Fibroblast of the conjunctiva (primary cell): ENCODE measurements at places on chromosomes 3 and 15.

- DNase-seq: no peak
These were observed 1296.3 kb upstream of the CADM2 start for GRCh38 chr3:83662381-83662960.

DNA sequence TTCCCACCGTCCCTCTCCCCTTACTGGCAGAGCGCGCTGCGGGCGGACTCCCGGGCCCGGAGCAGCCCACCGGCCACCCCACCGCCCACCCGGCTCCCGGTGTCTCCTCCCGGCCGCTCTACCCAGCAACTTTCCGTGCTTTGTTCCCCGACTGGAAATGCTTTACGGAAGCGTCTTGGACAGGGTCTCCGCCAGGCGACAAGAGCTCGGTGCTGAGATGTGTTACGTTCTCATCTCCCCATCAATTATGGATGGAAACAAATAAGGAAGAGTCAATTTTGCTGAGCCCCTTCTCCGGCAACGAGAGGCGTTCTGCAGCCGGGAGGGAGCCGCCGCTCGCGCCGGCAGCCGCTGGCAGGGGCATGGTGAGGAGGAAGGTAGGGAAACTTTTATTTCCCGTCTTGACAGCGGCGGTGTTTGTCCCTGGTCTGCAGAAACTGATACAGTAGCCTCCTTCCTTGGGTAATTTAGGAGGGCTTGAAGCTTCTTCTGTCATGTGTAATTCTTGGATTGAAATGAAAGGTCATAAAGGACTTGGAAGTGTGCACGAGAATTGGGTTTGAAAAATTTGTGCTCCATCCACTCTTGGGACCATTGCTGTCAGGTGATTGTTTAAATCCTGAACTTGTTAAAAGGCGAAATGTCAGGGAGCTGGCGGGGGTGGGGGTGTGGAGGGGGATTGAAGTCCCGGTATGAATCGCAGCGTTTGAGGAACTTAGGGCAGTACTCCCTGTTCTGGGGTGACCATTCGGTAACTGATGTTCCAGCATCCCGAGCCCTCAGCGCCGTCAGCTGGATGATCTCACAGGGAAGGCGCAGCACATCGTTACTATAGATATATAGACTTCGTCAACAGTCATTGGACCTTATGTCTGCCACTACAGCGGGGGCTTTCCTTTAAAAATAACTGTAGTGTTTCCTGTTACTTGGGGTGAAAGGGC is 1.5 kb downstream of the SEMA6D start:
- DNase-seq: peak; percentile 21

DNA sequence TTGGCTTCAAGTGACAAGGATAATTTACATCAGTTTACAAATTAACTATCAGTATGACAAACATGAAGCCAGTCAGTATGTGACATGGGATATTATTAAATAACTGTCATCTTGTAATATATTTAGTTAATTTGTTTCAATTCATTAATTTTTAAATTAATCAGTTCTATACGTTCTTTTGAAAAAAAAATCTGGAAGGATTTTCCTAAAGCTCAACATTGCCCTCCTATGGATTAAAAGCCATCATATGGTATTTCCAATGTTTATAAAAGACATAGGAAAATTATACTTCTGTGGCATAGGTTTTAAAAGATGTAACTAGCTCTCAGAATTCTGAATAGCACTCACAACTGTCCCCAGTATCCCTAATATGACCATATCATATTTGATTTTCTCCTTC is 134.4 kb downstream of the PLOD2 start:
- no peak for DNase-seq

GRCh38 chr3:112560307-112560706 is 1.5 kb downstream of the ATG3 start:
- DNase-seq: no peak

- no peak for DNase-seq
These were observed 19.3 kb downstream of the CPOX start for GRCh38 chr3:98574132-98574531.

- DNase-seq: no peak
These were observed 20.4 kb upstream of the PARL start for GRCh38 chr3:183904833-183905780.

GRCh38 chr15:70266412-70267121 is 168.8 kb upstream of the TLE3 start:
- no peak for DNase-seq

DNA sequence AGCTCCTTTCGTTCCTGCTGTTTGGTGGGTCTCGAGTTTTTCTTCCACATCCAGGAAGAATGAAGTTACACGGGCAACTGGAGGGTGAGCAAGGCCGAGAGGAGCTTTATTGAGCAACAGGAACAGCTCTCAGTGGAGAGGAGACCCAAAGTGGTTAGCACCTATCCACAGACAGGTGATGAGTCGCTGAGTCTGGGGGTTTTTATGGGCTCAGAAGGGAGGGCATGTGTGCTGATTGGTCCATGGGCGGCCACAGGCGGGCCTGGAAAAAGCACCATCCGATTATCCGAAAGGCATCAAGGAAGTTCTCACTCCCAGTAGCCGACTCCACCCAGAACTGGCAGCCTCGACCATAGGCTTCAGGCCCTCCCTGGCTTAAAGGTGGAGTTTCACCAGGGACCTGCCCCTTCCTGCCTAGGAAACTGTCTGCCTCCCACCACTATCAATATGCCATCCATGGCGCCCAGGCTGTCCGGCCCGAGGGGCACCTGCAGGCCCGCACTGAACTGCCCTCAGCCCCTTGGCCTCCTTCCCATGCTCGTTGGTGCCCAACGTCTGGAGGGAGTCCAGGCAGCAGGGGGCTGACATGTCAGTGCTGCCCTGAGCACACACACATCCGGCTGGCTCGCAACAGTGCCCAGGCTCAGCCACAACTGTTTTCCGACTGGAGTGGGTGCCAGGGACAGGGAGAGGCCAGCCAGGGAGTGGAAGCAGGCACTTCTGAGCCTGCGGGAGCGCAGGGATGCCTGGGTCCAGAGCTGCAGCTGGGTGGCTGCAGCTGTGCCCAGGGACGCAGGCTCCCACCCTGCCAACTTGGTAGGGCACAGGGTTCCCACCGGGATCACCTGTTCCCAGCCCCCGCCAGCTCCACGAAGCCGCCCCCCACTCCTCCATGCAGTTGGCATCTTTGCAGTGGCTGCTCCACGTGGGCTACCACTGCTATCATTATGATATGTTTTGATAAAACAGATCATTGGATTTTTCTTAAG is 170.2 kb downstream of the FNDC3B start:
- DNase-seq: no peak

DNA sequence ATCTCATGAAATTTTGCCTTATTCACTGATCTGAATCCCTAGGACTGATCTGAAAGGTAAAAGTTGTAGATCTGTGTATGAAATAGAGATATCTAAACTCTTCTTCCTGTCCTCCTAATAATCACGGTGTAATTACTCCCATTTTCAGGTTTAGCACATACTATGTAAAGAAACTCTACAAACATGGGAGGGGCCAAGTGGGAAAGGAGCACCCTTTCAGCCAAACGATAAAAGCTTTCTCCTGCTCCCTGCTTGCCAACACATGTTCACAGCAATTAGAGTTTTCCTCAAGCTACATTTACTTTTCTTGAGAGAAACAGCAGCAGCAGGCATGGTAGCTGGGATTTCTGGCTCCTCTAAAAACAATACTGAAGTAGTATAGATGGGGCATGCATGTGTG is 71.6 kb downstream of the CHAC1 start:
- no peak for DNase-seq

DNA sequence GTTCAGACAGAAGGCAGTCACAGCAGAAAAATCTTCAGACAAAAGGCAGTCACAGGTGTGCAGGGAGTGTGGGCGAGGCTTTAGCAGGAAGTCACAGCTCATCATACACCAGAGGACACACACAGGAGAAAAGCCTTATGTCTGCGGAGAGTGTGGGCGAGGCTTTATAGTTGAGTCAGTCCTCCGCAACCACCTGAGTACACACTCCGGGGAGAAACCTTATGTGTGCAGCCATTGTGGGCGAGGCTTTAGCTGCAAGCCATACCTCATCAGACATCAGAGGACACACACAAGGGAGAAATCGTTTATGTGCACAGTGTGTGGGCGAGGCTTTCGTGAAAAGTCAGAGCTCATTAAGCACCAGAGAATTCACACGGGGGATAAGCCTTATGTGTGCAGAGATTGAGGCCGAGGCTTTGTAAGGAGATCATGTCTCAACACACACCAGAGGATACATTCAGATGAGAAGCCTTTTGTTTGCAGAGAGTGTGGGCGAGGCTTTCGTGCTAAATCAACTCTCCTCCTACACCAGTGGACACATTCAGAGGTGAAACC is 27.6 kb downstream of the ZNF589 start:
- no peak for DNase-seq

- peak; percentile 30 for DNase-seq
These were observed 47.0 kb upstream of the PPIB start for GRCh38 chr15:64209680-64210334.

- DNase-seq: no peak
These were observed 7.8 kb upstream of the FAM174B start for GRCh38 chr15:92663250-92663951.

GRCh38 chr3:120642368-120642948 is 39.6 kb downstream of the HGD start:
- no peak for DNase-seq

DNA sequence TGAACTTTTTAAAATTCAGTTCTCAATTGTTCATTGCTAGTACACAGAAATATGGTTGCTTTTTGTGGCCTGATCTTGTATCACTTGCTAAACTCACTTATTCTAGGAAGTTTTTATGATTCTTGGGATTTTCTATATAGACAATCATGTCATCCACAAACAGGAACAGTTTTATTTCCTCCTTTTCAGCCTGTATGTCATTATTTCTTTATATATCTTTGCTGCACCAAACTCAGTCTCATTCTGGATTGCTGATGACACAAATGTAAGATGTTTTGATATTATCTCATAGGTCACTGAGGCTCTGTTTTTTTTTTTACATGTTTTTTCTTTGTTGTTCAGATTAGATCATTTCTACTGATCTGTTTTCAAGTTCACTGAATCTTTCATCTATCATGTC is 71.7 kb downstream of the TTBK2 start:
- no peak for DNase-seq

DNA sequence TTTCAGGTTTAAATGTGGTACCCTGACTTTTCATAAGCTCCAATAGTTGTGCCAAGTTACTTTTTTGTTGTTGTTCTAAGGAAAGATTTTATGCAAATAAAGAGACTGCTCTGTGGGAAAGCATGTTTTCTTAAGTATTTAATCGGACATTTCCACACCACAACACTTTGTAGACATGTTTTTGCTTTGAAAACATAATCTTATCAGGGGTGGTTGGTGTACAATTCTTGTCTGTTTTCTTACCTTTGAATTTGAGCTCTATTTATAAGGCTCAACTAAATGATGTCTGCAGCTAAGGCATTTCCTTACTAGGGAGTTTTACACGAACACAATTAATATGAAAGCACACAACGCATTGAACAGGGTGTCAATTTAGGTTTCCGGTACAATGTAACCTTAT is 81.5 kb upstream of the CDIN1 start:
- DNase-seq: no peak

GRCh38 chr3:85678713-85679112 is 719.9 kb downstream of the CADM2 start:
- DNase-seq: no peak

GRCh38 chr3:160553827-160554226 is 11.5 kb downstream of the KPNA4 start:
- DNase-seq: no peak

DNA sequence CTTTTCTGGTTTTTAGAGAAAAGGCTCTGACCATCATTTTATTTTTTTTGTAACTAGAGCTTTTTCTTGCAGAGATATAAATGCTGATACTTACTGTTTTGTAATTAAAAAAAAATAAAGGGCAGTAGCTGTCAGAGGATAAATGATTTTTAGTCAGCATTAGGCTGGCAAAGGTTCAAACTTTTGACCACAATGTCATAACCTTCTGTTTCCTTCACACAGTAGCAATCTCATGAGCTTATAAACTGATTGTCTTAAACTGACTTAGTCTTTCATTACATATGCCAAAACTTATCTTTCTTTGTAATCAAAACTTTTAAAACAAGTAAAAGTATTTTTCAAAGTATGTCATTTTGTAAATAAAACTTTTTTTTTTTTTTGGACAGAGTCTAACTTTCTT is 841.9 kb downstream of the OTOL1 start:
- no peak for DNase-seq

DNA sequence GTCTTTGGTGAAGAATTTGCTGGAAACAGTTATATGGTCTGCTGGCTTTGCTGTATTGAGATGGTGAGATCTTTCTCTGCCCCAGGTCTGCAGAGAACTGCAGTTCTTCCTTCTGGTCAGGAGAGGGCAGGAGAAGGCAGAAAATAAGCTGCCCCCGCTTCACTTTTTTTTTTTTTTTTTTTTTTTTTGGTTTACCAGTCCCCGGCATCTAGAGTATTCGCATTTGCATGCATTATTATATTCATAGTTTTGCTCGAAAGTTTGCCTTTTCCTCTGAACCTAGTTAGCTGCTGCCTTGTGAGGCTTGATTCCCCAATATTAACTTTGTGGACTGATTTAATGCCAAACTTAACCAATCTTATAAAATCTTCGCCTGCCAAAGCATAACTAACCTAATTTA is 10.6 kb upstream of the PARL start:
- peak; percentile 45 for DNase-seq

GRCh38 chr3:47002171-47003055 is 22.9 kb downstream of the NBEAL2 start:
- DNase-seq: no peak

DNA sequence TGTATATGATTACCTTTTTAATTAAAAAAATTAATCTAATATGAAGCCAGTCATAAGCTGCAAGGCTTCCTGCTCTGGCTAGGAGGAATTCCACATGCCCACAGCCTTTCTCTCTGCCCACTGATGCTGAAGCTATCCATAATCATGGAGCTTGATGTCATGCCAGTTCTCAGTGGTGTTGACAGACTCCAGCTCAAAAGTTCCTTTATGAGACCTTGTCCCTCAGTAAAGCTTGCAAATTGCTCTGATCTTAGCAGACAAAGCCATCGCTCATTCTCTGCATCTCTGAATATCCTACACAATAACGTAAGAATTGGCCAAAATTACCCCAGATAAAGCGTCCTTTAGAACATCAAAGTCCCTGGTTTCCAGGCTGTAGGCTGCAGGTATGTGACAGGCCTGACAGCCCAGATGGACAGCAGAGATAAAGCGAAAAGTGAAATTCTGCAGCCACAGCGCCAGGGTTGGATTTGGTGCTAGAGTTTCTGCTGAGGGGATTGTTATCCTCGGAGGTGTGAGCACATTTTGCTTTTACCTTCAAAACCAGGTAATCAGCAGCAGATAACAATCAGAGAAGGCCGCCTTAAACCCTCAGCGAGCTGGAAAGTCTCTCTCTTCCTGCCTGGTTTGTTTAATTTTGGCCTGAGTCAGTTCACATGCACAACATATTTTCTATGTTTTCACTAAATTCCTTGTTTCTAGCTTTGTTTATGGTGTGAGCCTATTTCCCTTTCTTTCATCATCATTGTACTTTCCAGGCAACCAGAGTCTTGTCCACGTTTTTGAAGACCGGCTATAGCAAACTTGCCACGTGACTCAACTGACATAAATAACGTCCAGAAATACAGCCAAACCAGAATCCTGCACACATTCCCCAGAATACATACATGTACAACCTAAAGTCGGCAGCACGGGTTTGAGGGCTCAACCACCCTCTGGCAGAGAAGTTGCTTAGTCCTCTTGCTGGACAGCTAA is 36.6 kb upstream of the ALDH1A3 start:
- DNase-seq: peak; percentile 92
